ENCODE measurements at places on chromosomes 3 and 15. TPM values are rescaled to one million over a fixed set of nuclear protein-coding genes. Genes with fewer than 3 reads are reported as not detected.
A peak's percentile ranks its signal among the peaks of the same experiment; 100 is the strongest.

GRCh38 chr3:14780927-14781507 is 37.7 kb upstream of the FGD5 start:
- no peak for DNase-seq

DNA sequence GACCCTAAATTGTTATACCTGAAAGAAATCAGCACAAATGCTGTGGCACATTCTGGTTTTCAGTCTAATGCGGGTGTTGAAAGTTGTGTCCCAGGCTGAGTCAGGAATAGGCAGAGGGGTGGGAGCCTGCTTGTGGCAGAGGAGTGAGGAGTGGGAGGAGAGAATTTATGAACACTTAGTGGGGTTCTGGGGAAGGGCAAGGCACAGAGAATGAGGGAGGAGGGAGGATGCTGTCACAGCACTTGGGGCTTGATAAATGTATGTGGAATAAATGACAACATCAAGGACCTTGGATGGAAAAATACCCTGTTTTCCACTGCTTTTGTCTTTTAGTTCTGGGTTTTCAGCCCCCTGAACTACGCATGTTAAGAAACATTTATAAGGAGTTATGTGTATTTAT is 49.3 kb downstream of the ZNF621 start:
- DNase-seq = no peak

DNA sequence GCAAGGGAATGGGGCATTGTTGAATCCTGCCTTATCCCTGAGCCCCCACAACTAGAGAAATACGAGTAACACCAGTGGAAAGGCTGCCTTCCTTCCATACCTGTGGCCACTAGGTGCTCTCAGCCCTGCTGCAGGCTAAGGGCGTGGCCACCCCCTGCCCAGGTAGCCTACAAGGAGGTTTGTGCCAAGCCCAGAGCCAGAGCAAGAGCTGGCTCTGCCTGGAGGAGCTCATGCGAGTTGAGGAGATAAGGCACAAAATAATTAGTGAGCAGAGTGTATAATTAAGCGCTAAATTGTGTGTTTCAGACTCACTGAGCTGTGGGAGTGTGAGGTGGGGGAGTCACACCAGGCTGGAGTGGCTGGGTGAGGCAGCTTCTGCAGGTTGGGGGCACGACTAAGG is 49.2 kb downstream of the TPRA1 start:
- DNase-seq = no peak

GRCh38 chr15:87949575-87950223 is 306.8 kb downstream of the NTRK3 start:
- peak; percentile 46 for DNase-seq

DNA sequence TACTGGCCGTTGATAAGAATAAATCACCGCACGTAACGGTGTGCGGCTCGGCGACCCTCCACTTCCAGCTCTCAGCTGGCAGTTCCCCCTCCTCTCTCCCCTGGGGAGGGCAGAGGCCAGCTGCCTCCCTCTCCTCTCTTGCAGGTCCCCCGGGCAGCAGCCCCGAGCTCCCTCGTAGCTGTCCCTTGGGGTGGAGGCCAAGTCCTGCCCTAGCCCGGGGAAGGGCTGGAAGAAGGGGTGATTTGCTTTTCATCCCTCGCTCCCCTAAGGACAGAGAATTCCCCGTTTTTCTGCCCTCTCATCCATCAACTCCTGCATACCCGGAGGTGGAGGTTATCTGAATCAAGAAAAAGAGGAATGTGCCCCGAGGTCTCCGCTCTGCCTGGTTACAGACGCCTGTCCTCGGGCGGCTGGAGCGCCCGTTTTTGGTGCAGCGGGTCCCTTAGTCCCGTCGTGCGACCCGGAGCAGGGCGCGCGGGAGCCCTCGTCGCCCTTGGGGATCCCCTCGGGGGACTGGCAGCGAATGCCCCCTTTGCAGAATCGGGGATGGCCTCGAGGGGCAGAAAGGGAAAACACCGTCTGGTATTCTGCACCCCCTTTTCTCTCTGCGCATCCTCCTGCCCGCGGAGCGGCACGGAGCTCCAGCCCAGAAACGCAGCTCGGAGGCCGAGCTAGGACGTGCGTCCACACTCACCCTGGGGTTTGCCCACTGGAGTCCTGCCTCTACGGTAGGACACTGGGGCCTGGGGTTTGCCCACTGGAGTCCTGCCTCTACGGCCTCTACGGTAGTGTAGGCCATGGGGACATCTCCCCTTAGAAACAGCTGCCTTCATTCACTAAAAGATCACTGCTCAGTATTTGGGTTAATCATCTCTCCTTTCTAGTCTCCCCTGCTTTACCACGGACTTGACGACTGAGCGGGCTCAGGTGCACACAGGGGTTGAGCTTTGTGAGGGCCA is 2.2 kb downstream of the PTPRG start:
- no peak for DNase-seq

GRCh38 chr15:38263251-38263650 is 10.6 kb downstream of the SPRED1 start:
- no peak for DNase-seq

GRCh38 chr3:61199843-61200242 is 51.4 kb downstream of the FHIT start:
- no peak for DNase-seq

- DNase-seq = no peak
Observed at GRCh38 chr3:143172062-143172794, 52.7 kb downstream of the CHST2 start.

DNA sequence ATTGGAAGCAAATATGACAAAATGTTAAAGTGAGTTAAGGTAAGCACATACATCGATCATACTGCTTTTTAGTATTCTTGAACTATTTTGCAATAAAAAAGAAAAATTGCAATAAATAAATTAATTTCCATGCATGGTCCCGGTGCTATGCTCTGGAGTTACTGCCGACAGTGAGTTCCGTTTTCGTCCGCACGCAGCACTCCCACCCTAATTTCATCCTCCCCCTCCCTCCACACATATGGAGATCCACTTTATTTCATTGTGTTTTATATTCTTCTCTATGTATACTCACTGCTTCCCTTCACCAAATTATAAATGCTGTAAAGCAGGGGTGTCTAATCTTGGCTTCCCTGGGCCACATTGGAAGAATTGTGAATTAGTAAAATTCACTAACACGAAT is 247.3 kb downstream of the THSD4 start:
- no peak for DNase-seq

DNA sequence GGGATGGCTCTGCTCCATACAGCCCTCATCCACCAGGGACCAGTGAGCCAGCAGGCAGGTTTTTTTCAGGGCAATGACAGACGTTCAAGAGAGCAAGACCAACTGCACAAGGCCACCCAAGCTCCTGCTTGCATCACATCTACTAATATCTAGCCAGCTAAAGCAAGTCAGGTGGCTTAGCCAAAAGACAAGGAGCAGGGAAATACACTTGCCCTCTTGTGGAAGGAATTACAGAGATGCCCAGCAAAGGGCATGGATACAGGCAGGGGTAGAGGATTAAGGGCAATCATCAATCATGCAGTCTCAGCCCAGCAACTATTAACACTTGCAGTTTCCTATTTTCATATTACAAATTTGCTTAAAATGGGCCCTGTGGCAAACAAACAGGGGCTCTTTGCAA is 81.5 kb upstream of the NTRK3 start:
- DNase-seq = no peak

GRCh38 chr15:91150502-91151160 is 50.6 kb downstream of the SV2B start:
- DNase-seq = no peak

DNA sequence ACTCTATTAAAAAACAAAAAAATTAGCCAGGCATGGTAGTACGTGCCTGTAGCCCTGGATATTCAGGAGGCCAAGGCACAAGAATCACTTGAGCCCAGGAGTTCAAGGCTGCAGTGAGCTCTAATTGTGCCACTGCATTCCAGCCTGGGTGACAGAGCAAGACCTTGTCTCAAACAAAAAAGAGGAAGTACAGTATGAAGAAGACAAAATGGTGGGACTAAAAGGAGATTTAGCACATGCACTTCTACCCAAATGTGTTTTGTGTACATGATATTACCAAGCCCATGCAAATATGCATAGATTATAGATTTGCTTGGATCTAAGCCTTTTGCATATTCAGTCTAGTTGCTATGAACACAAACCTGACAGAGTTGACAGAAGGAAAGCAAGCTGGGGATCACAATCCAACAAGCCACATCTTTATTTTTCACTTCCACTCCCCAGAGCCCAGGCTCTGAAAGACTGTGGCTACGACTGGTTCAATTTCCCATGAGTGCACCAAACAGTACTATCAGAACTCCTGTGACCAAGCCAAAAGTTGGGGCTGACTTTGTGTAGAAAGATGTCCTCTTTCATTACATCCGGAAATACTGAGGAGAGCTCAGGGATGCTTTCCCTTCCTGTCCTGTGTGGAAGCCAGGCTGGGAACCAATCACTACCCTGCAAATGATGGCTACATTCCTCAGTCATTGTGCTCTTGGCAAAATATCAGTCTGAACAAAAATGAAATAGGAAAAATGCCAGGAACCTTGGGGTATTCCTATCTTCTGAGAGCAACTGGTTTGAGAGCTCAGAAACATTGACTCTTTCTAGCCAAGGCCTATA is 49.4 kb downstream of the TGM4 start:
- no peak for DNase-seq

GRCh38 chr3:36416599-36416998 is 36.3 kb downstream of the STAC start:
- no peak for DNase-seq

- peak; percentile 66 for DNase-seq
Observed at GRCh38 chr3:149590691-149591441, 67.0 kb downstream of the WWTR1 start.

DNA sequence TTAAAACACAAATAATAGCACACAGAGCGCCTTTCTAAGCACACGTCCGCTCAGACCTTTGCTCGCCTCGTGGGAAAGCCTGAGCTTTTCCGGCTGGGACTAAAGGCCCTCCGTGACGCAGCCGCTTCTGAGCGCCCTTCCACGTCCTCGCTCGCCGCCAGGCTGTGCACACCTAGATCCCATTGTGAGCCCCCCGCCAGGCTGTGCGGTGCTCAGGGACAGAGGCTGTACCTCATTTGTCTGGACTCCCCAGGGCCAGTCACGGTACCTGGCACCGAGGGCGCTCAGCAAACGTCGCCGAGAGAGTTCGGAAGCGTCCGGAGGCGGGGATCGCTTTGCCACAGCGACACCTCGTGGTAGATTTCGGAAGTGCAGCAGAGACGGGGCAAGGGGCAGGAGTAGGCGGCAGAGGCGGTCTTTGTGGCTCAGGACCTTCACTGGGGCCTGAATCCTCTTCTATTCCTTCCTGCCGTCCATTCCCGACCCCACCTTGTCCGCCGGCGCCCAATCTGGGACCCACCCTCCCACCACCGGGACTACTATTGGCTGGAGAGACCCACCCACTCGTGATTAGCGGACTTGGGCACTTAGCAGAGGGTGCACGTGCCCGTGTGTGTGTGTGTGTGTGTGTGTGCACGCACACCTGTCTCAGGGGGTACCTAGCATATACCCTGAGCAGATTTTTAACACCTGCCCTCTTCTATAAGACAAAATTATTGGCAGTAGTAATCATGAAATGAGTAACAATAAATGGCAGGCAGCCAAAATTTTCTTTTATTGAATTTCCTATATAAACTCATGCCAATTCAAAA is 65.6 kb downstream of the RHCG start:
- DNase-seq = peak; percentile 35

- no peak for DNase-seq
Observed at GRCh38 chr3:66989860-66990696, 8.0 kb upstream of the KBTBD8 start.

Gene ADCY5
- 4.0 TPM for total RNA-seq

Gene RTP1
- total RNA-seq = not detected

Gene MEX3B
- total RNA-seq = 14.9 TPM

Gene PRR20G
- not detected for total RNA-seq

Gene WNT7A
- 0.59 TPM for total RNA-seq

Gene ARHGEF26
- total RNA-seq = 13.8 TPM

Gene POLR2H
- total RNA-seq = 44.3 TPM

Gene C3orf85
- not detected for total RNA-seq

Gene BMF
- 11.4 TPM for total RNA-seq

Gene GP5
- 0.39 TPM for total RNA-seq

Data from skin of body (tissue), 3 donors.